ENCODE measurements at places on chromosomes 16 and 17.

- no peak for DNase-seq
Observed at GRCh38 chr16:89319886-89320781, 102.6 kb downstream of the ZNF778 start.

- DNase-seq, result no peak
Observed at GRCh38 chr17:72654706-72655105, 437.8 kb downstream of the SLC39A11 start.

DNA sequence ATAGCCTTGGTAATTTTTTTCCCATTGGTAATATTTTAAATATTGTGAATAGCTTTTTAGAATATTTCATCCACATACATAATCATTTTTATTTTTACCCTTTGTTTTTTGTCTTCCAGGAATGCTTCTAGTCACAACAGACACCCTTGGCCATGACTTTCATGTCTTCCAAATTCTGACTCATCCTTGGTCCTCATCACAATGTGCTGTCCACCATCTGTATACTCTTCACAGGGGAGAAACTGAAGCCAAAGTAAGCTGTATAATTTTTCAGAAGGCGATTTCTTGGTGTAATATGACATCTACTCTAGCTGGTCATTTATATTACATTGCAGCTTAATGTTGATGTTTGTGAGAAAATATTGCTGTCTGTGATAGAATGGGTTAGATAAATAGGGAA lies 269.4 kb downstream of the BCAS3 start:
- DNase-seq, result no peak

DNA sequence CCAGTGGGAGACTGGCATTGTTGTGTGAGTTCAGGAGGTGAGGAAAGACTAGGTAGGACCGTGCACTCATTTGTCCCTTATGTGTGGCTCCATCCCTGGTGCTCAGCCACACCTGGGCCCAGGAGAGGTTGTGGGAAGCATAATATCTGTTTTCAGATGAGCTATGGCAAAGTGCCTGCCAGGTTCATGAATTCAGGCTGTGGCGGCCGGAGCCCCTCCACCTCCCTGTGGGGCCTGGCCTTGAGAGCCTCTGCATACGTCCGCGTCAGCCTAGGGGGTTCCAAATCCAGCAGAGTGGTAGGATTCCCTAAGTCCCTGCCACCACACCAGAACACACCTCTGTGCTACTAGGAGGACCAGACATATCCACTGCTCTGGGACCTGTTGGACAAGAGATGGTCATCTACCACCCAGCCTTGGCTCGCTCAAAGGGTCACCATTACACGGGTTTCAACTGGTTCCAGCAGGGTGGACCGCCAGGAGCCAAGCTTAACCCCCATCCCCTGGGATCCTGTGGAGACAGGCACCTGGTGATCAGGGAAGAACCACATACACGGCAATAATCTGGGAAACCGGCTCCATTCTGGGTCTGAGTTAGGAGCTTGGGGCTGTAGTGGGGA lies 2.0 kb downstream of the B3GNT9 start:
- DNase-seq, result no peak

DNA sequence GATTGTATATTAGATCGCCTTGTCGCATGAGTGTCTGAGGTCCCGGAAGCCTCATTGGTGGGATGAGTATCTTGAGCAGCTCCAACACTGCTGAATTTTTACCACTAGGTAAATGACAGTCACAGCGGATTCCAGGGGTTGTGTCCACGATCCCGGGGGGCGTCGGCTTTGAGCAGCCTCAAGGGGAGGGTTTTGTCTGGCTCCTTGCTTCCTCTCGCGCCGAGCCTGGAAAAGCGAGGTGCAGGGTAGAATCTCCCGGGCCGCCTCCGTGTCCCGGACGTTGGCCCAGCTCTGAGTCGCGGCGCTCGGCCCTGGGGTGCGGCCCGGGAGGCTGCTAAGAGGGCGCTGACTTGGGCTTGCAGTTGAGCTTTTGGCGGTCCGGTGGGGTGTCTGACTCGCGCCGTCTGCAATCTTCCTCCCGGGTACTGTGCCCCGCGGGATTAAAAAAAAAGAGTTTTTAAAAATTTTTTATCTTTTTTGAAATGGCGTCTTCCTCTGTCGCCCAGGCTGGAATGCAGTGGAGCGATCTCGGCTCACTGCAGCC lies 4.5 kb downstream of the OR1F1 start:
- no peak for DNase-seq

DNA sequence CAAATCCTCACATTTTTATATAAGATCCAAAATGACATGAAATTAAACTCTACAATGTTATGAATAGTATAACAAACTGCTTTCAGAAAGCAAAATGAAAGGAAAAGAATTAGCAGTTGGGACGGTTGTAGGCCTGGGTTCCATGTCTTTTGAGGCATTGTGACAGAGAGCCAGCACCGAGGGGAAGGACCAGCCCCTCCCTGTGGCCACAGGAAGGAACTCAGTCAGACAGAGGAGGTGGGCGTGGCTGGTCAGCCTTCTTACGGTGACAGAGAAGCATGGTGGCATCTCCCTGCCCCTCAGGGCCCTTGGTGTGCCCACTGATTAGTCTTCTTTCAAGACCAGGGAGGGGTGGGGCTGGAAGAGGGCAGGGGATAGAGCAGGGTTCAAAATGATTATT lies 5.7 kb downstream of the ZNF319 start:
- DNase-seq, result no peak

DNA sequence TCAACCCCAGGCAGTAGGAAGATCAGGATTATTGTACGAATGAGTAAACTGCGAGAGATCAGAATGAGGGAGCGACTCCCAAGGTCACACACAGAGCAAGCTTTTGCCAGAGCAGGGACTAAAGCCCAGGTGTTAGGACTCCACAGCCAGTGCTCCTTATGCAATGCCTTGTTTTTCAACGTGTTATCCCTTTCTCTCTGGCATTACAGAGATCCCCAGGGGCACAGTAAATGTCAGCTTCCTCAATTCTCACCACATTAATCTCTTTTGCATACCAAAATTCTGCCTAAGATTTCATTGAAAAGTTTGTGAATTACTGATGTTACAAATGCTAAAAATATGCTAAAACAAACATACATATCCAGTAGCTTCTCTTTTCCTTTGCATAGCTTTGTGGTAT lies 68.1 kb upstream of the CES5A start:
- no peak for DNase-seq

GRCh38 chr17:81053041-81053970 lies 18.4 kb downstream of the BAIAP2 start:
- DNase-seq, result no peak

- no peak for DNase-seq
Observed at GRCh38 chr16:68907781-68908181, 64.5 kb downstream of the TANGO6 start.

Data from vagina (tissue), 2 donors.